ENCODE measurements at places on chromosomes 11 and 22.
A peak's percentile ranks its signal among the peaks of the same experiment; 100 is the strongest.

DNA sequence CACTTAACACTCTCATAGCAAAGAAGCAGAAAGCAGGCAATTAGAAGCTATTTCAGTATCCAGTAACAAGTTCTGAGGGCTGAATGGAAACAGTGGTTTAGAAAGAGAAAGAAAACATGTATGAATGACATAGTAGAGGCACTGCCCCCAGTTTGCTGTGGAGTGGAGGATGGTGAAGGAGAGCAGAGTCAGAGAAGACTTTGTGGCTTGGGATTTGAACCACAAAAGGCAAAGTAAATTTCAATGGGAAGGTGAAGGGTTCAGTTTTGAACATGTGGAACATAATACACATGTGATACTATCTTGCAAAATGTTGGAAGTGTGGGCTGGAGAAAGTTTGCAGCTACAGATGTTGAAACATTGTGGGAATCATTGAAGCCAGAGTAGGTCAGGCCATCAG, 81.4 kb downstream of the SNX19 start:
- DNase-seq: no peak

- no peak for DNase-seq
Observed at GRCh38 chr11:101348786-101349185, 219.2 kb upstream of the PGR start.

DNA sequence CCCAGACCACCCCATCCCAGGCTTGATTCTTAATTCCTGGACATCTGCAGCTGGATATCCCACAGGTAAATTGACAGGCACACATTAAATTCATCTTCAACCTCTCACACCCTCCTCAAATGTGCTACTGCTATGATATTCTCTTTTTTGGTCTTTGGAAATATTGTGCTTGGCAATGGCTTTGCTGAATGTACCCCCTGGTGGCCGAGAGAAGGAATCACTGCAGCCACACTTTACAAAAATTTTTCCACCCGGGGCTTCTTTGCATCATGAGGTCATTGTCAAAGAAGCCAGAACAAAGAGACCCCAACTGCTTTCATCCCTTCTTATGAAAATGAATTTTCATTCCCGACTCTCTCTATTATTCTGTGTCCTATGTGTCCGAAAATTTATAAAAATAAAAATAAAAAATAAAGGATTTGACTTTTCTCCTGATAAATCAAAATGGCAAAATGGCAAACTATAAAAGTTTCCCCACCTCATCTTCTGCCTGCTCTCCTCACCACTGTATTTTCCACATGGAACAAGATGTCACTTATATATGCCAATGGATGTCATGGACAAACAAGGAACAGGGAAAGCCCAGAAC, 15.0 kb upstream of the CYB5R2 start:
- peak; percentile 25 for DNase-seq

DNA sequence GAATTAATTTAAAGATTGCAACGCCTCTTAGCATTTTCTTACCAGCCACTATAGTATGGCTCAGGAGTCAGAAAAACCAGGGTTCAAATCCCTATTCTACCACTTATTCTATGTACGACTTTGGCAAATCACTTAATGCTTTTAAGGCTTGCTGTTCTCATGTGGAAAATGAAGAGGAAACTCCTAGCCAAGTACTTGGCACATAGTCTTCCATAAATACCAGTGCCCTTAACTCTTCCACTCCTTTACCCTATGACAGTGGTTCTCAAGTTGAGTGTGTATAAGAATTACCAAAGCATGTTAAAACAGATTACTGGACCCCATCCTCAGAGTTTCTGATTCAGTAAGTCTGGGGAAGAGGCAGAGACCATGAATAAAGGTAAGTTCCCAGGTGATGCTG, 107.6 kb downstream of the RBFOX2 start:
- no peak for DNase-seq

GRCh38 chr22:25334162-25334490, 114.7 kb downstream of the CRYBB2 start:
- DNase-seq: no peak

- DNase-seq: peak; percentile 87
Observed at GRCh38 chr22:17097062-17097461, 12.3 kb downstream of the IL17RA start.

- no peak for DNase-seq
Observed at GRCh38 chr11:61696602-61697001, 16.4 kb downstream of the DAGLA start.

- DNase-seq: no peak
Observed at GRCh38 chr22:39984006-39984405, 10.7 kb upstream of the FAM83F start.

DNA sequence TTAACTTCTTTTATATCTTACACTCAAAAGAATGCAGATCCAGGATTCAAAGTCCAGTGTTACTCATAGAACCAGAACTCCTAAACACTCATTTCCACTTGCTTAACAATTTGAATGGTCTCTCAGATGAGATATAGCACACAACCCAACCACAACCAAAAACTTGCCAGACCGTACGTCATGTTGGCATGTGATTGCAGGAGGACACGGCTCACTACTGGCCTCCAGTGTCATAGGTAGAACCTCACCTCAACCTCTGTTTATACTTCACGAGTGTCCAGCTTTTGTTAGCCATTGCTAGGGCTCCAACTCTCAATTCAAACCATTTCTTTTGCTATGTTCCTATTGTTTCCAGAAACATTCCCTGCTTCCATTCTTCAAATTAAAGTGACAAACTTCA, 58.5 kb upstream of the PDGFD start:
- DNase-seq: no peak

DNA sequence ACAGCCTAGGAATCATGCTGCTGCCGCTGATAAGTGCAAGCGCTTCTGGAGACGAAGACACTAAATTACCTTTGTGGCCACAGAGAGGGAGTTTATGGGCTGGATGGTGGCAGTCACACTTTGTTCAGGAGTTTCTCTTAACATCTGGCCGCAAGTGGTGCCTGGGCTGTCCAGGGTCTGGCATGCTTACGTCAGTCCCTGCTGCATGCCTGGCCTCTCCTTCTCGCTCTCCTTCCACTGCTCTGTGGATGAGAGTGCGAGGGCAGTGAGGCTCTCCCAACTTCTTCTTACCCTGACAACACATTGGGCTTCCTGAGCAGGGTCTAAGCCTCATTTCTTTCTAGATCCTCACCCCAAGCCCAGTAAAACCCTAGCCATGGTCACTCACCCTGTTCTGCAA, 160.7 kb upstream of the SEZ6L start:
- DNase-seq: no peak

DNA sequence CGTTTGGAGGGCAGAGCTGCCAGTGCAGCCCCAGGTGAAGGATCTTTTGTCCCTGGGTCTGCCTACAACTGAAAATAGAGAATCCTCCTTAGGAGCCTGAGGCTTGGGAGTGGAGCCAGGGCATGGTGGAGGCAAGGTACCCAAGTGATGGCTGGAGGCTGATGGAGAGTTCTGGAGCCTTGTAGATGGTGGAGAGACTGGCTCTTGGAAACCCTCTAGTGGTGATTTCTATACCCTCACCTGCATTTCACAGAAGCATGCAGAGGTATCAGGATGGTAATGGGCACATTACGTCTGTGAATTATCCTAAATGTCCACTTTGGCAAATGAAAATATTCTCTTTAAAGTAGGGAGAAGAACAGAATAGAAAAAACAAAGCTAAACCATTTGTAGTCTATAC, 44.4 kb downstream of the INSC start:
- no peak for DNase-seq

DNA sequence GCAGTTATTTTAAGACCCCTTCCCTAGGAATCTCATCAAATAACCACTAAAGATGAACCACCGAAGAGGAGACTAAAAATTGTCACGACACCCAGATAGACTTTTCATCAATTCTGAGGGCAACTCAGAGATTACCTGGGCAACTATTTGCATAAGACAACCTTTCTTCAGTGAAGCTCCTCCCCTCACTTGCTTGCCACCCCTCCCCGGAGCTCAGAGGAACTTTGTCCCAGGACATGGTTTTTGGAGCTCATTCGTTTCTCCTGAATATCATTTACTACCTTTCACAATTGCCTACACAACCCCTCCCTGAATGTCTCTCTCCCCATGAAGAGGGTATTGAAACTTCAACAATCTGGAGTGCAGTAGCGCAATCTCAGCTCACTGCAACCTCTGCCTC, 3.9 kb downstream of the AGBL2 start:
- no peak for DNase-seq

DNA sequence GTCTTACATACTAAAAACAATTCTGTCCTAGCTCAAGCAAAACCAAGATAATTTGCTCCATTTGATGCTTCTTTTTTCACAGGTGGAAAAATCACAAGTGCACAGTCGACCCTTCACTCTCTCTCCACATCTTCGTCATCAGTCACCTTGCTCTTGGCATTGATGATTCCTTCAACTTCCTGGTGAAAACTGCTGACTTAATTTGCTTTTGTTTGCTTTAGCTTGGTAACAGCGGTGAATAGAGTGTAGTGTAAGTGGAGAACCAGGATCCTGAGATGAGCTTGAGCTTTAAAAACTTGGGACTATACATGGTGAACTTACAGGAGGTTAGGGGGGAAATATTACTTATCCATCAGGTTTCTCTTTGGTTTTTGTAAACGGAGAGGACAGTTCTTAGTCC, 331.1 kb upstream of the ARHGAP42 start:
- no peak for DNase-seq

- DNase-seq: peak; percentile 5
Observed at GRCh38 chr11:2891326-2892214, 6.0 kb upstream of the CDKN1C start.

DNA sequence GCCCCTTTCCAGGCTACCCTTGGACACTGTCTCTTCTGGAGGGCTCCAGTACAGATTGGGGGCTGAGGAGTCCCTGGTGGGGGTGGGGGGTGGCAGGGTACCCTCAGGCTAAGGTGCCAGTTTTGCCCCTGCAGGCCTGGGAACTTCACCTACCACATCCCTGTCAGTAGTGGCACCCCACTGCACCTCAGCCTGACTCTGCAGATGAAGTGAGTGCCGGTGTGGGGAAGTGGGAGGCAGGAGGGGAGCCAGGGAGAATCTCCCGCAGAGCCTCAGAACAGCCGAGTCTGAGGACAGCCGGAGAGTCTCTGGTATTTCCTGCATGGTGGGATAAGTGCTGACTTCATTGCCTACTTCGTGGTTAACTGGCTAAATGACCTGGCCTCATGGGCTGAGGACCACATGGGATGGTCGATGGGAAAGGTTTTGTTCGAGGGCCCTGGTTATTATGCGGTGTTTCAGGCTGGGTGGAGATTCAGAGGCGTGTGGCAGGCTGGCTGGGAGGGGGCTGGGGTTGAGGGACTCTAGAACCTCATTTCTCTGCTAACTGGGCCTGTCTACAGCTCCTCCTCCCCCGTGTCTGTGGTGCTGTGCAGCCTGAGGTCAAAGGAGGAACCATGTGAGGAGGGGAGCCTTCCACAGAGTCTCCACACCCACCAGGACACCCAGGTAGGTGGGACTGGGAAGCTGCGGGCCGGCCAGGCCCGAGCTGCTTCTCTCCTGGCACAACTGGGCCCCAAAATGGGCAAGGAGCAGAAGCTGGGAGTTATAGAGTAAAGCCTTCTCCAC, 8.5 kb downstream of the TMEM258 start:
- no peak for DNase-seq

DNA sequence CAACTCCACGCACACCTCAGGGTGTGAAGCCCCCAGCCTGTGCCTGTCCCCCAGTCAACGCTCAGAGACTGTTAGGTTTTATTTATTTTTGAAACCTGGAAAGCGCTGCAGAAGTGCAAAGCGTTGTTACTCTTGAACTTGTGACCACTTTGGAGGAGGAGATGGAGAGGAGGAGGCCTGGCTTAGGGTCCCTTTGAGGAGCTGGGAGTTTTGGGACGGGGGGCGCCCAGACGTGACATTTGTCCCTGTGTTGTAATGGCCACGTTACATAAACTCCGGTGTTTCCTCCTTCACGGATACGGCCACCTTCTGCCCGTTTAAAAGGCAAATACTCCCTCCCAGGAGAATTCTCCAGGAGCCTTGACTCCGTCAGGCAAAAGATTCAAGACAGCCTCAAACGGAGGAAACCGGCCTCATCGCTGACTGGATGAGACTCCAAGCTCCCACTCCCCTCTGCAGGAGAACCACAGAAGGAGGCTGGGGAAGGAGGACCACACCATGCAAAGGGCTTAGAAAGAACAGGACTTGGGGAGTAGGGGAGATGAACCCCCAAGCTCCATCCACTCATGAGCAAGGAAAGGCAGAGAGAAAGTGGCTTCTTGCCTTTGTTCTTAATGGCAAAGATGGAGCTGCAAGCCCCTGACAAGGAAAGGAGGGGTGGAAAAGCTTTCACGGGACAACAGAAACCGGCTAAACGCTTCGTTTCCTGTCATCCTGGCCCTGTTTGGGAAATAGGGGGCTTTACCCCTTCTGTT, 630 bp downstream of the PIK3IP1 start:
- peak; percentile 24 for DNase-seq

DNA sequence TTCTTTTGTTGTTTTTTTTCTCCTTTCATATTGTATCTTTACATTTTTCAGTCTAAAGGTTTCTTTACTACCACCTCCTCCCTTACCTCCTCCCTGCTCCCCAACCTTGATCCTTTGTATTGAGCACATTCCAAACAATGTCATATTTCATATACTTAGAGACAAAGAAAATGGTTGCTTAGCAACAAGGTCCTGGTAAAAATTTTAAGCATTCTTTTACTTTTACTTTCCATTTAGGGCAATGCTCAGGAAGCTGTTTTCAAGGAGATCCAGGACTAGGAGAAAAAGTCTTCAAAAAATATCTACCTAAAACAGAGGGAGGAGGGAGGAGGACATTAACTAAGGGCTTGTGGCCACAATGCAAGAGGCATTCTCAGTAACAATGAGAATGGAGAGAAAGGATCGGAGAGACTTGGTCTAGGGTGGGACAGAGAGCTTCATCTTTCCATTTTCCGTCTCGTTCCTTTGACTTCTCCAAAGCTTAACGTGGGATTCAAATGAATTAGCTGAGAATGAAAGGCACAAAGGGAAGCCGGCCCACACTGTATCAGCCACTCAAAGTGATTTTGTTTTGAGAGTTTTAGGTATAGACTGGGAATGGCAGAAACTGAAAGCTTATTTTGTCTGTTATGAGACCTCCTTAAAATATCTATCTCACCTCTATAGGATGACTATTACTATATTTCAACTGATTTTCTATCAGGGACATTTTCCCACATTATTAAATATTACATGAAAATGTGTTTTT, 455.7 kb downstream of the RAB38 start:
- DNase-seq: no peak

DNA sequence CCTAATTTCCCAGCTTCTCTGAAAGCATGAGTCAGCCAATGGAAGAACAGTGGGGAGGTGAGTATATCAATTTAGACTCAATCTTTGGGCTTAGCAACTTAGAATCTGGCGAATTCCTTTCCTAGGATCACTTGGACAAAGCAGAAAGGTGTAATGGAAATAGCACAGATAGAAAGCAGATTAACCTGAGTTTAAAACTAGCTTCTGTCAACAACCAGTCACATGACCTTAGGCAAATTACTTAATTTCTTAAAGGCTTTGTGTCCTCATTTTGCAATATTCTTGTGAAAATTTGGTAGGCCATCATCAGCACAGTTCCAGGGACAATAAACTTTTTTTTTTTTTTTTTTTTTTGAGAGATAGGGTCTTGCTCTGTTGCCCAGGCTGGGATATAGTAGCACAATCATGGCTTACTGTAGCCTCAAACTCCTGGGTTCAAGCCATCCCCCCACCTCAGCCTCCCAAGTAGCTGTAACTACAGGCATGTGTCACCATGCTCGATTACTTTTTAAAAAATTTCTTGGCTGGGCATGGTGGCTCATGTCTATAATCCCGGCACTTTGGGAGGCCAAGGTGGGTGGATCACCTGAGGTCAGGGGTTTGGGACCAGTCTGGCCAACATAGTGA, 40.8 kb upstream of the PCF11 start:
- DNase-seq: no peak
